ENCODE measurements at places on chromosomes 5 and 9.
A peak's percentile ranks its signal among the peaks of the same experiment; 100 is the strongest.

DNA sequence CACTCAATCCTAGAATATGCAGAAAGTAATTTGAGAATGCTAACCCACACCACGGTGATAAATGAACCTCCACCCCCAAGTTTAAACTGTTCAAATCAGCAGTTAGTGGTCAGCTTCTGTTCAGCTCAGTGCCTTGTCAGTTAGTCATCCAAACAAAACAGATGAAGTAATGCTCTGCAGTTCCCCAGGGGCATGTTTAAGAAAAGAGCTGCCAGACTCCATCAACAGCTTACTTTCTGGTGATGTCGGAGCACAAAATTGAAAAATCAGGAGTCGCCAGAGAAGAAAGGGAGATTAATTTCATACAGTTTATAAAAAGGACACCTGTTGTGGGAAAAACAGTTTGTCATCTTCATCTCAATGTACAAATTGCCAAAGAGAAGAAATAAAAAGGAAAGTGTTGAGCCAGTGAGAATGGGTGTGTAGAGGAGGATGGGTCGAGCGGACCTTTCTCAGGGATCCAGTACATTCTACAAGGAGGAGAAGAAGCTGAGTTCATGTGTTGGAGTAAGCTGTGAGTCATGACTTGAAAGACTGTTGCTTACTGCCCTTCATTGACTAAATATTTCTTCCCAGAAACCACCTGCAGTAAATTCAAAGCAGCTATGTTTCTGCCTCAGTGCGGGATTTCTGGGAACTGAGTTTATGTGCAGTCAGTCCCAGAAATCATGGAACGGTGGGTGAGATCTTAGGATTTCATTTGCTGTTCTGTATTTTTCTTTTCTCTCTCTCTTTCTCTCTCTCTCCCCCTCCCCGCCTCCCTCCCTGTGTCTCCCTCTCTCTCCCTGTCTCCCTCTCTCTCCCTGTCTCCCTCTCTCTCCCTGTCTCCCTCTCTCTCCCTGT, 13.7 kb downstream of the TRIO start:
- no peak for DNase-seq

- no peak for DNase-seq
These were observed 455.1 kb upstream of the ZNF608 start for GRCh38 chr5:125201446-125202052.

GRCh38 chr9:120490888-120491595, 88.9 kb downstream of the CDK5RAP2 start:
- DNase-seq: no peak

- DNase-seq: no peak
These were observed 106.4 kb upstream of the NIPBL start for GRCh38 chr5:36770125-36770524.

- DNase-seq: no peak
These were observed 20.3 kb upstream of the NINJ1 start for GRCh38 chr9:93154293-93154903.

DNA sequence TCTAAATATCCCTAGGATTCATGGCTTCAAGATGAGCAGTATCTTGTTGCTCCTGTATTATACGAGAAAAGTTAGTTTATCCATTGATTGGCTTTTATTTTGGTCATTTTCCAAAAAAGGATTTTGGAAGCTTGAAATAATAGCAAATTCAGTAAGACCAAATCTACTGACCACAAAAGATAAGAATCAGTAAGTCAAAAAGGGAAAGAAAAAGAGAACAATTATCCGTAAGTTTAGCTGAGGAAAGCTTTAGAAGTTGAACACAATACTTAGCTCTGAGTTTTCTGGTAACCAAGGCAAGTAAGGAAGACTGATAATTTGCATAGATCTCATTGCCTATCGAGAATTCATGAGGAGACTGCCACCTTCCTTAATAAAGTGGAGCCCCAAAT, 9.1 kb downstream of the TGFBR1 start:
- no peak for DNase-seq

DNA sequence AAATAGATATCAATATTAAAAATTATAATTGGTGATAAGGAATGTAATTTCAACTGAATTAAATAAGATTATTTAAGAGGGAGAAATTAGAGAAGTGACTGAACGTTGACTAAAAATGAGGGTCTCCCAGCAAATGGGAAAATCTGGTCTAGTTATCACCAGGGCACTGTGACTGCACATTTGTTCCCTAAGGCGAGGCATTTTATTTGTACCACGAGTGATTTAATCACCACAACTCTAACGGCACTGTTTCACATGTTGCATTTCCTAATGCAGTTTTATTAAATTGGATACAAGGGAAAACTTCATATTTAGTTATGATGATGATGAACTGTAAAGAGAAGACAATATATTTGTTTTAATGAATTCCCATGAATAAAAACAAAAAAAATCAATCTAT, 26.4 kb upstream of the FAM240B start:
- no peak for DNase-seq

GRCh38 chr5:107739661-107740060, 68.9 kb upstream of the EFNA5 start:
- no peak for DNase-seq

- no peak for DNase-seq
These were observed 62.9 kb upstream of the IZUMO3 start for GRCh38 chr9:24608599-24608998.

DNA sequence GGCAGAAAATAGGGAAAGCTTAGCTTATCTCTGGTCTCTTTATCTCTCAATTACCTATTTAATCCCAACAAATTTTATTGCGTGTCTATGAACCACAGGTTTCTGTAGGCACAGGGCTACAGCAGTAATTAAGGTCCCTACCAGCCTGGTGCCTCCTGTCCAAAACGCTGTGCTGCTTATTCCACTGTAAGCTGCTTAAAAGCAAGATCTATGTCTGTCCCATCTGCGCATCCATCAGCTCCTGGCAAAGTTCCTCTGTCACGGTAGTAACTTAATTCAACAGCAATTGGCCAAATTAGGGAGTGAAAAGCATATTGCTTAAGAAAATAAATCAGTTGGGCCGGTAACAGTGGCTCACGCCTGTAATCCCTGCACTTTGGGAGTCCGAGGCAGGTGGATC, 235.8 kb upstream of the VLDLR start:
- no peak for DNase-seq

DNA sequence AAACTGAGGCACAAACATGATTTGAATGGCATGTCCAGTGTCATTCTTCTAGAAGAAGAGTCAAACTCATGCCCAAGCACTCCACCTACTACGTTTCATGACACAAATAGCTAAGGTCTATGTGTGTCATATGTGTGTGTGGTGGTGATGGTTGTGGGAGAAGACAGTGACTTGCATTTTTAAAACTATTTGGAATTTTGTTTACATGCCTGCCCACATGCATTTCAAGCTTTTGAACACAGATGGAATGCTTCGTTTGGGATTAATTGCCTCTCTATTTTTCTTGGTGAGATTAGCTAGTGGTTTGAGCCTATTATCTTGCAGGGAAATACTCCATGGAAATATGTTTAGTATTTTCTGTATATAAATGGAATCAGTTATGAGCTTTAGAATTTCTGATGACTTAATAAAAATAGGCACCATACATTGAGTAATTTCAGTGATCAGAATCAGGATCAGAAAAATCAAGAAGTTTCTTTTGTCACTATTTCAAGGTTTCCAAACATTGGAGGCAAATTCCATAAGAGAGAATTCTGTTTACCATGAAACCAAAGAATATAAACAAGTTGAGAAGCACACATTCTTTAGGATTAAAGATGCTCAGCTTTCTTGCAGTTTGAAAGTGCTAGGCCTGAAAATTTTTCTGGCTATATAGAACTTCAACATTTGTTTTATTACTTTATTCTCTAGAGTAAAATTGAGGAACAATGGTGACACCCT, 260.3 kb upstream of the SEMA6A start:
- no peak for DNase-seq

DNA sequence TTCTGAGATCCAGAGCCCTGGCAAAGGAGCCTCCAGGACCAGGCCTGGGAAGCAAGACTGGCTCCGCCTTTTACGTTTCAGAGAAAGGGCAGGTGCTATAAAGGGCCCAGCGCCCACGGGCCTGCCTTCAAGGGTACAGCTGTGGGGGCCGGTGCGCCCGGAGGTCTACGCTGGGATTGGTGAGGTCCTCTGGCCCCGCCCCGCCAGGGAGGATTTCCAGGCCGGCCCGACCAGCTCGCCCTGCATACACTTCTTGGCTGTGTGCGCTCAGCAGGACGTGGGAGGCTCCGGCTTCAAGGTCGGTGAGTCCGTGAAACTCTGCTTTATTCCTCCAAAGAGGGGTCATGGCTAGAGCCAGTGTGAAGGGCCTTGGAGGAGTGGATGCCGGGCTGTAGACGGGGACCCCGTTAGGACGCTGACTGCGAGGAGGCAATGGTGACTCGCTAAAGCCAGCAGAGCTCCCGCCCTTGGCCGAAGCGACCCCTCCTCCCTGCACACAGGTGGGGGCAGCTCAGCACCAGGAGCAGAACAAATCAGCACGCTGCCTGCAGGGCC, at the start of gene CKMT2:
Gene CKMT2, plus strand, starts transcription at position 243 of the 555 bp plus-strand sequence. CDS start 17,811 bp downstream, outside the sequence.
- DNase-seq: peak; percentile 89

GRCh38 chr5:53488195-53488722, 7.8 kb downstream of the FST start:
- DNase-seq: no peak

DNA sequence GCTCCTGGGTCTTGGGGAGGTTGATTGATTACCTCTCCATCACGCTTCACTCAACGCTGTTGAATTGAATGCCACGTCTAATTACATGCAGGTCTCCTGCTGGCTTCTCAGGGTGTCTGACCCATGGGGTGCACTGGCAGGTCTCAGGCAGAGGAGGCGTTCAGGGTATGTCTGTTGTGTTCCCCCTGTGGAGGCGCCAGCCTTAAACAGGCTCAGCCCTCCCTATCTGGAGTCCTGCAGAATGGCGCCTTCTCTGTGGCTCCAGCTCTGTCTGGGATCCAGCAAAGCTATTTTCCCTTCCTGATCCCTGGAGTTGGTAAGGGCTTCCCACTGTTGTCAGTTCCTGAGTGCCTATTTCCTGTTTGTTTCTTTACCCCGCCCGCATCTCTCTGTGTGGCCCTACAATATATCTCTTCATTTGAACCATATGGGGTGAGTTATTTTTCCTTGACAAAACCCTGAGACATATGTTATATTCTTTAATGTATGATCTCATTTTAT, 150.0 kb downstream of the NTRK2 start:
- no peak for DNase-seq

DNA sequence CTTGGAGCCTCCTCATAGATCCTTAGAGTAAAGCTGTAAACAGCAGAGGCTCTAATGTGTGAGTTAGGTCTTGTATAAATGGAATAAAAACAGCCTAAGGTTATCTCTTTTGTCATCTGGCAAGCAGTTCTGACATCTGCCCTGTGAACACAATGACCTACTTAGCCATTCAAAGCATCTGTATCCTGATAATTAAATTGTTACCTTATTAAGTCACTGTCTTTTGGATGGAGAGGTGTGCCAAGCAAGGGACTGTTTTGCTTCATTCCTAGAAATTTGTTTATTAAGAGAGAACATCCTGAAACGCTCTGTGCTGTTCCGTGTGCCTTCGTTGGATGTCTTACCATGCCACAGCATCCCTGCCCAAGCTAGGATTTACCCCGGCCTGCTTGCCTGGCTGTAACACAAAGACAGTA, 1.5 kb downstream of the LSM11 start:
- DNase-seq: no peak

DNA sequence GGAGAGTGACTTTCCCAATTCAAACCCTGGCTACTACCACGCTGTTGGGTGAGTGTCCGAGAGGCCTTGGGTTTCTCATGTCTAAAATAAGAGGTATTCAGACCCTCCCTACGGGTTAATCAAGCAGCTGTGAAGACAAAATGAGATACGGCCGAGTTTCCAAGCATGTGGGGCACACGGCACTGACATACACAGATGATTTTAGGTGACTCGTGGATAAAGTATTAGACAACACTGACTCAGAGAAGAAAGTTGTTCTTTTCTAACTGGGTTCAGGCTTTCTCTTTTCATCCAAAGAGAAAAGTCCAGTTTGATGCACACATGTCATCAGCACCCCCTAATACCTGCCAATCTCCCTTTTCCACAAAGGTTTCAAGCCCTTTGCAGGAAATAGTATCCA, 15.6 kb downstream of the FOXI1 start:
- no peak for DNase-seq

- peak; percentile 63 for DNase-seq
These were observed 27.2 kb downstream of the NOTCH1 start for GRCh38 chr9:136518623-136519022.

DNA sequence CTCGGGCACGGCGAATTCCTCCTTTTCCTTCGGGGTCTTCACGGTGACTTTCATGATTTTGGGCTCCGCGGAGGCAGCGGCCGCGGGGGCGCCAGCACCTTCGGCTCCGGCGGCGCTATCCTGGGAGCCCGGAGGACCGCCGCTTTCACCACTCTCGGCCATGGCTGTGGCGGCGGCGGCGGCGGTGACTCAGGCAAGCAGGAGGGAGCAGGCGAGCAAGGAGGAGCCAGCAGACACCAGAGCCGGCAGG, 315 bp downstream of the UBQLN1 start:
- no peak for DNase-seq

- DNase-seq: peak; percentile 85
These were observed 1.5 kb upstream of the STC2 start for GRCh38 chr5:173329491-173330337.
